ENCODE measurements at places on chromosomes 2 and 18.

DNA sequence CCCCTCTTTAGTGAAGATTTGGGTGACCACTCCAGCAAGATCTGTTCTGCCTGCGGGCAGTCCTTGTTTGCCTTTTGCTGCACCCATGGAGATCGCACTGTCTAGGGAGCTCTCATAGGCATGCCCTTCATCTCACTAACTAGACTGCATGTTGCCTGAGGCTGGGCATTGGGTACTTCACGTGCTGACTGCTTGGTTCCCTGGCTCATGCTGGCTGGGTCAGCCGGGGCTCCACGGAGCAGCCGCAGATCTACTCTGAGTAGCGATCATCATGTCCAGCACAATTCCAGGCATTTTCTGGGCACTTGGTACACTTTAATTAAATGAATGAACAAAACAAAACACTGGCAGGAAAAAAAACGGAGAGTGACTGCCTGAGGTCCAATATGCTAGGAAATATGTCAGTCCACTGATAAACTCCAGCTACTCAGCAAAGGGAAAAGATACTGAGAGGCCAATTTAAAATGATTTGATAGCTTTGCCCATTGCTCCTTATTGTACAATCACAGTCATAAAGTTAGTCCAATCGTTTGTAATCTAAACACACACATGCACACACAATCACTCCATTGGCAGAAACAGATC, 220.3 kb downstream of the C1D start:
- DNase-seq, result no peak

DNA sequence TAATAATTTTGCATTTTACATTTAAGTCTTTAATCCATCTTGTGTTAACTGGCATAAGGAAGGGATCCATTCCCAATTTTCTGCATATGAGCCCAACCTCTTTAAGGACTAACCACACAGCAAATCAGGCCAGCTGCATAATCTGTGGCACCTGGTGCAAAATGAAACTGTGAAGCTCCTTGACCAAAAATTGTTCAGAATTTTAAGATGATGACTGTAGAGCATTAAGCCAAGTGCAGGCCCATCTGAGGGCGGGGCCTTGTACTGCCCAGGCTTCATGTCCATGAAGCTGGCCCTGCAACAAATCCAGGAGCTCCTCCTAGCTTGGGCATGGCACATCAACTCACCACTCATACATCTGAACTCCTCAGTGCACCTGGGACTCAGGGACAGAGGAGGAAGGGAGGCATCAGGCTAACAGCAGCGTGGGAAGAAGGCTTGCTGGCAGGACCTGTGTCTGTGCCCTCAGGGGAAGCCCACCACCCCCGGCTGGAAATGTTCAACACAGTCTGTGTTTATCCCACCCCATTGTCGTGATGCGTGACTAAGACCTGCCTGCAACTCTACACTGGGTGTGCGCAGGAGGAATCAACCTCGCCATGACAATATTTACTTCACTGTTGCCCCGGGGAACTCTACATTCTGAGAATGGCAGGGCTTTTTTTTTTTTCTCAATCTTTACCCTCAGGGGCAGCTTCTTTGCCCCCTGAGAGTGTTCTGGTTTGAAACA, 128.9 kb upstream of the SIX2 start:
- no peak for DNase-seq

- DNase-seq, result no peak
These were observed 87.3 kb upstream of the TLK1 start for GRCh38 chr2:171247741-171248662.

- no peak for DNase-seq
These were observed 55.1 kb downstream of the CFAP221 start for GRCh38 chr2:119599384-119599783.

DNA sequence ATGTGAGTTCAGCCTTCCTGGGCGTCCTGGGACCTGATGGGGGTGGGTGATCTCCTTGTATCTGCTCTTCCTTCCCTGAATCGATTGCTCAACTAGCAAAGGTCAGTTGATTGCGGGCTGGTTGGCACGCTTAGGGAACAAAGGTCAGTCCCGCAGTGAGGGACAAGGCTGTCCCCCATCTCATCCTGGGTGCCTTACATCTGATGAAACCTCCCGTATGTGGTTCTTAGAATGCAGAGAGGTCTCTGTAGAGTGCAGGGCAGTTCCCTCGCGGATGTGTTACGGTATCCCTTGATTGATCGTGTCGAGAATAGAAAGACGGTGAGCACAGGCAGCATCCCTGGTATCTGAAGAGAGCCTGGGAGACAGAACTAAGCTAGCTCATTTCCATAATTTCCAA, 56.4 kb upstream of the RBM44 start:
- no peak for DNase-seq

GRCh38 chr2:167103028-167103756, 214.9 kb downstream of the XIRP2 start:
- DNase-seq, result no peak

DNA sequence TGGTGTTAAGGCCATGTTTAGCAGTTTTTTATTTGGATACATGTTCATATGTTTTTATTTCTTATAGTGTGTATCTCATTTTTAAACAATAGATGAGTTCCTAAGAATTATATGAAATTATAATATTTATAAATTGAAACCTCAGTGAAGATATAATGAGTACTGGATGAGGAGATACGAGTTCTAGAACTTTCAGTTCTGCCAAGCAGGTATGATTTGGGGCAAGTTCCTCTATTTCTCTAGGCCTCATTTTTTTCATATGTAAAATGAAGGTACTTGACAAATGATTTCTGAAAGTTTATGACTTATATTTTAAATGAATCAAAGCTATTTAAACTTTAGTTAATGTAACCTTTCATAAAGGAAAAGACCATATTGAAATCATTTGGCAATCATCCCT, 8.2 kb upstream of the PGAP1 start:
- DNase-seq, result no peak

DNA sequence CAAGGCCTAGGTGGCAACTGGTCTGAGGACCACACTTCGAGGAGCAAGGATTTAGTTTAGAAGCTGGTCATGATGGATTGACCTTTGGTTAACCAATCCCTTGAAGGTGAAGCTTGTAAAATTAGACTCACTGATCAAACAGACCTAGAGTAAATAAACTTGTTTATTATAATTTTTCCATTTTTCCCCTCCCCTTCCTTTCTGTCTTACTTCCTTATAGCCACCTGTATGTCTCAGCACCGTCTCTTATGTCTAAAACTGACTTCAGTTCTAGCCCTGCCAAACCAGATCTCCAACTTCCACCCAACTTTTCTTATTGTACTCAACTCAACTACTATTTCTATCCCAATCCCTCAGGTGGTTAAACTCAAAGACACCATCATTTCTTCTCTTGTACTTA, 92.8 kb upstream of the THOC1 start:
- DNase-seq, result no peak

- no peak for DNase-seq
These were observed 18.4 kb upstream of the GMCL1 start for GRCh38 chr2:69811018-69811417.

DNA sequence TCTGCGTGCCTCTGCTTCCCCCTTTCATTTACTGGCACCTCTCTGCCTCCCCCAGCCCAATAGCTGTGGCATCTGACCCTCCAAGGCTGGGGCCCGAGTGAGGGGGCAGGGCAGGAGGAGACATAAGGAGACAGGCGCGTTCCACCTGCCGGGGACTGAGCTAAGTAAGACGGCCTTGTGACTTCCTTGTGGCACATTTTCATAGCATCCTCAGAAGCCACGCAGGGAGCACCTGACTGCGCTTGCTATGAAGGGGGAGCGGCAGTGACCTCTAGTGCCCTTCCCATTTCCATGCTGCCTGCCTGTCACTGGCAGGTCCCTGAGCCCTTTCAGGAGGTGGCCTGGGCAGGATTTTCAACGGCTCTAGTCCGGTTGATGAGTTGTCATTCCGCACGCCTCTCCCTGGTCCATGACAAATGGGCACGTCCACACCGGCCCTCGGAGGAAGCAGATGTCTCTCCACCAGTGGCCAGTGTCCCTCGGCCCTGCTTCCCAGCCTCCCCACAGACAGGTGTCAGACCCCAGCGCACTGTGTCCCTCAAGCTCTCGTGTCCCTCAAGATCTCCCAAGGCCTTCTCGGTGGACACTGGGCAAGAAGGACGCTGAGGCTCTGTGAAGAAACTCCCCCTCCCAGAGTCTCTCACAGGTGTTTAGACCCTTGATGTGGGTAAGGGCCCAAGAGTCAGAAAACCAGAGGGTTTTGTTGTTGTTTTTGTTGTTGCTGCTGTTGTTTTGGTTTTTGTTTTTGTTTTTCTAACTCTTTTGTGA, 42.7 kb downstream of the CYP26B1 start:
- no peak for DNase-seq

GRCh38 chr2:9074930-9075329, 71.4 kb upstream of the MBOAT2 start:
- no peak for DNase-seq

- no peak for DNase-seq
These were observed 2.8 kb downstream of the KCNIP3 start for GRCh38 chr2:95299961-95300360.

- DNase-seq, result no peak
These were observed 860.9 kb upstream of the CNTNAP5 start for GRCh38 chr2:123164216-123164615.

- DNase-seq, result peak; percentile 92
These were observed 202 bp downstream of the MCEE start for GRCh38 chr2:71129902-71130151.

DNA sequence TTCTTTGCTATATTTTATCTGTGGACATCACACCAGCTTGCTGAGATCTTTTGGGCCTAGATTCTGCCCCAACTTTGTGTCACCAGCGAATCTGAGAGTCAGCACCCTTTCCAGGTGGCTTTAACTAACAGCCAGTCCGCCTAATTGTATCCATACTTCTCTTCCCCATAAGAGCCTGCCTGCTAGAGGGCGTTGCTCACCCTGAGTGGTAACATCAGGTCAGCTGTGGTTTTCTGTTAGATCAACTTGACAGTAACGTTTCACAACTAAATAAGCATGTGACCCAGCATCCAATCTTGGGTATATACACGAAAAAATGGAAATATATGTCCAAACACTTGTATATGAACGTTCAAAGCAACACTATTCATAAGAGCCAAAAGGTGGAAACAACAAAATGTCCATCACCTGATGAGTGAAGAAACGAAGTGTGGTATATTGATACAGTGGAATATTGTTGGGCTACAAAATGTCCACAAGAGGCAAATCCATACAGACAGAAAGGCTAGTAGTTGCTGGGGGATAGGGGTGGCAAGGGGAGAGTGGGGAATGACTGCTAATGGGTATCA, 24.9 kb downstream of the EFHD1 start:
- no peak for DNase-seq

Data from esophagus muscularis mucosa (tissue), 4 donors.